ENCODE measurements at places on chromosomes 3 and 15.
A peak's percentile ranks its signal among the peaks of the same experiment; 100 is the strongest.

DNA sequence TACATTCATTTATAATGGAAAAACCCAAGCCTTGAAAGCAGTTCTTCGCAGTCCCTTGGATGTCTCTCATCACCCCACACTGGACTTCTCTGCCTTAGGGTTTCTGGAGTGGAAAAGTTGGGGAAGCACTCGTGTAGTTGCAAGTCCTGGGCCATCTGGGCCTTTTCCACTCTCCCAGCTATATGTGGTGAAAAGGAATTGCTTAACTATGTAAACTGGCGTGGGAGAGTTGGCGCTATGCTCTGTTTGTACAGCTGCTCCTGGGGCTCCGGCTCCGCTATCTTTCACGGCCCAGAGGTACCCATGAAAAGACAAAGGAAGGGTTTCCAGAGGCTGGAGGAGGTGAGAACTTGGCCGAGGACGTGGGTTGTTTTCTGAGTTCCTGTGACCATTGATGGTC, 81.1 kb upstream of the MYZAP start:
- no peak for DNase-seq

- DNase-seq = no peak
Measured at GRCh38 chr3:88573472-88573871, 423.7 kb downstream of the C3orf38 start.

DNA sequence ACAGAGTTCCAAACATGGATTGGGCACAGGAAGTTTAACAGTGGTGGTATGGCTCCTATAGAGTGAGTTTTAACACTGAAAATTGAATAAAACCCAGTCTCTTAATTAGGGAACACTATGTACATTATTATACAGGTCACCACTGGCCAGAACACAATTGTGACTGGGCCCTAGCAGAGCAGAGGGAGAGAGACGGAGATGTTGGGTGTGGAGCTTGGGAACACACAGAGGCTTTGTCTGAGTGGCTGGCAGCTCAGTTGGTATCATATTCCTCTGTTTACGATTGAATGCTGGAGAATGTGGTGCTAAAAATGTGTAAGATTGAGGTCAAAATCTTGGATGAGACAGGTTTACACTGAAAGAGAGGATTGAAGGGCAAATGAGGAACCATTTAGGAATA, 6.8 kb upstream of the MOBP start:
- no peak for DNase-seq

DNA sequence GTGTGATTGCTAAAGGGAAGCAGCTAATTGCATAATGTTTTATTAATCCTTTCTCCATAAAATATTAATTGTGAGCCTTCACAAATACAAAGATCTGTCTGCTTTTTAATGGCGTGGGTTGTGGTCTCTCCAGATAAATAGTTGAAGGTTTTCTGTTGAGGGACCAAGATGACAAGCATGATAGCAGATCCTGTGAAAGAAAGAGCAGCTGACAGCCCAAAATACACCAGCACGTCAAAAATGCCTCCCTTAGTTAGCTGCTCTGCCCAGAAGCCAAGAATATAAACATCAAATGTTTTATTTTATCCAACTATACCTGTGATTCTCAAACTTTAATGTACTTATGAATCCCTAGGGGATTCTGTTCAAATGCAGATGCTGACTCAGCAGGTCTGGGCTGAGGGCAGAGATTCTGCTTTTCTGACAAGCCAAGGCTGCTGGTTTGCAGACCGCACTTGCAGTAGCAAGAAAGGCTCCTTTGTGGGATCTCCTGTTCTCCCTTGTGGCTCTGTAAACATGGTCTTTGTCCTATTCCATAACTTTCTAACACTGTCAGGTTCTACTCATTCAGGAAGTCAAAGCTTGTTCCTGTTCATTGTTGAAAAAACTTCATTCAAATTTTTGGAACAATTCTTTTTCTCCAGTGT, 119.1 kb upstream of the SLC25A36 start:
- no peak for DNase-seq

DNA sequence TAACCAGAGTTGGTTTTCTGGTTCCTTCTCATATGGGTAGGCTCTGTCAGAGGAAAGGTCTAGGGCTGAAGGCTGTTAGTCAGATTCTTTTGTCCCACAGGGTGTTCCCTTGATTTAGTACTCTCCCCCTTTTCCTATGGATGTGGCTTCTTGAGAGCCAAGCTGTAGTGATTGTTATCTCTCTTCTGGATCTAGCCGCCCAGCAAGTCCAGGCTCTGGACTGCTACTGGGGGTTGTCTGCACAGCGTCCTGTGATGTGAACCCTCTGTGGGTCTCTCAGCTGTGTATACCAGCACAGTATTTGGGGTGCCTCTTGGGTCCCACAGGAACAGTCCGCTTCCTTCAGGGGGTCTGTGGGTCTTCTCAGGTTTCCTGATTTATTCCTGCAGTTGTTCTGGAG, 70.8 kb downstream of the PPP2R3A start:
- DNase-seq = no peak

- DNase-seq = no peak
Measured at GRCh38 chr3:52259035-52259434, 13.5 kb downstream of the PPM1M start.

- no peak for DNase-seq
Measured at GRCh38 chr3:50502225-50502583, 1.2 kb downstream of the CACNA2D2 start.

- no peak for DNase-seq
Measured at GRCh38 chr3:21059404-21059803, 691.6 kb downstream of the ZNF385D start.

GRCh38 chr3:41137686-41138111, 61.6 kb upstream of the CTNNB1 start:
- DNase-seq = no peak

DNA sequence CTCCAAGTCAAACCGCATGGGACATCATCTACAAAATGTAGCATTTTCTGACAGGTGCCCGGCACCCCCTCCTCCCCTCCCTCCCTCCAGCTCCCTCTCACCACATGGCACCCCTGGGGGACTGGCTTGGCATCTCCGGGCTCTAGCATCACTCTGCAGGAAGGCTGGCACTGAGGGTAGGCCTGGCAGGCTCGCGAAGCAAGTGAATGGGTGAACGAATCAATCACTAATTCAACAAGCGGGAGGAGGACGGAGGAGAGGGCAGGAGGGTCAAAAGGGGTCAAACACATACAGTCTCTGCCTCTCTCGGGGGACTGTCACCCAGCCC, 155.7 kb downstream of the NUP210 start:
- no peak for DNase-seq

DNA sequence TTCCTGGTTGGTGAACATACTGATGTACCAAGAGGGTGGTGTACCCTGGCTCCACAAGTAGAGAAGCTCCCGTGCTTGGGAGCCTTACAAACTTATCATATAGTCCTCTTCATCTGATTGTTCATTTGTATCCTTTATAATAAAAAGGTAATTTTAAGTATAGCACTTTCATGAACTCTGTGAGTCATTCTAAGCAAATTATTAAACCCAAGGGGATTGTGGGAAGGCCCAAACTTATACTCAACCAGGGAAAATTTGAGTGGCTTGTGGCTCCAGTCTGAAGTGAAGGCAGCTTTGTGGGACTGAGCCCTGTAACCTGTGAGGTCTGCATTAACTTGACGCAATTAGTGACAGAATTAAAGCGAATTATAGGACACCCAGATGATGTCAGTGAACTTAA, 29.0 kb downstream of the TTBK2 start:
- DNase-seq = no peak

DNA sequence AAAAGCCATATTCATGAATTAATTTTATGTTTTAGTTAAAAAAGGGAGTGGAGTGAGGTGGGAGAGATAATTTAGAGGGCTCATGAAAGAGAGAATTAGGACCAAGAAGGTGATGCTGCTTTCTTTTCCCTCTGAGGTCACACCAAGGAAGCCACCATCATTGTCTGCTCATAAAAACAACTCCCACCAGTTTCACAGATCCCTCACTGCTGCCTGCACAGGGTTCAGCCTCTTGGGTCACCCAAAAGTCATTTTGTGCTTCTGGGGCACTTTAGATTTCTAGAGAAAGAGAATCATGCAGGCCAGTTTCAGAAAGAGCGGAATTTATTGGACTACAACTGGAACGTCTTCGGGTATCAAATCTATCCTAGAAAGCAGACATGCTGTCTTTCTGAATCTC, 241.4 kb upstream of the EOMES start:
- peak; percentile 14 for DNase-seq

DNA sequence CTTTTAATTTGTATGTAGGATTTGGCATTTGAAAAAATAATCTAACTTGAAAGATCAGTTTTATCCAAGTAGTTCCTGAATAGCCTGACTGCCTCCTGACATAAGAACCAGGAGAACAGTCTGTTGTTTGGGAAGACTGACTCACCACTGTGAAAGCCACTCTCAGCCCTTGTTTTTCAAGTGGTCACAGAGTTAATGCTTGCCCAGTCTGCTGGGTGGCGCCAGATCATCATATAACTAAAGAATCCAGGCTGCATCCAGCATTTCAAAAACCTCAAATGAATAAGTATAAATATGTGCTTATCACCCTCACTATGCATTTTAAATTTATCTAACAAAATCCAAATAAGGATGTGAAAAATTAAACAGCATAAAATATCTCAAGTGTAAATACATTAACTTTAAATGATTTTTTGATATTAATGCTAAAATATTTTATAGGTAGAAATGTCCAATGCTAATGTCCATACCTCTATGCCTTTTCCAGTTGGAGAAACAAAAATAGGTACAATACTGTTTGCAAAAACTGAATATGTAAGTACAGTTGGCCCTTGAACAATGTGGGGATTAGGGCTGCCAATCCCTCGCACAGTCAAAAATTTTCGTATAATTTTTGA, 26.9 kb upstream of the ZBBX start:
- no peak for DNase-seq

DNA sequence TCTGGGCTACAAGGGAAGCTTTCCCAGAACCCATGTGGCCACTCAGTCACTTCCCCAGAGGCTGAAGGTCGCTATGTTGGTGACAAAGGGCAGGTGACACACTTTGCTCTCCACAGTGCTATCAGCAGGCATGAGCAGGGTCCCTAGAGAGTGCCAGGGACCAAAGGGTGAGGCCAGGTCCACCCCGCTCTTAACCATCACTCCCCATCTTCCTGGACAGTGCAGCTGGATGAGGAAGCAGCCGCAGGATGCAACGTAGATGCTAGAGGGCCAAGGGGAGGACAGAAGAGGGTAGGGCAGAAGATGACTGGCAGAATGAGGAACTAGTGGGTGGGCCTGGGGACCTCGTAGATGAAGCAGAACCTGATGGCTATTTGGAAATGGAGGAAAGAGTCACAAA, 13.6 kb upstream of the LTF start:
- DNase-seq = no peak

- no peak for DNase-seq
Measured at GRCh38 chr3:177813322-177813721, 616.0 kb upstream of the TBL1XR1 start.

GRCh38 chr3:15923640-15924405, 126.0 kb upstream of the ANKRD28 start:
- DNase-seq = no peak

GRCh38 chr3:37993067-37993455, 2.5 kb downstream of the VILL start:
- no peak for DNase-seq

- DNase-seq = no peak
Measured at GRCh38 chr15:51736069-51736468, 1.4 kb downstream of the LYSMD2 start.

- DNase-seq = no peak
Measured at GRCh38 chr15:81023483-81024264, 23.0 kb downstream of the TLNRD1 start.

GRCh38 chr15:52464478-52464877, 64.2 kb downstream of the MYO5A start:
- no peak for DNase-seq

DNA sequence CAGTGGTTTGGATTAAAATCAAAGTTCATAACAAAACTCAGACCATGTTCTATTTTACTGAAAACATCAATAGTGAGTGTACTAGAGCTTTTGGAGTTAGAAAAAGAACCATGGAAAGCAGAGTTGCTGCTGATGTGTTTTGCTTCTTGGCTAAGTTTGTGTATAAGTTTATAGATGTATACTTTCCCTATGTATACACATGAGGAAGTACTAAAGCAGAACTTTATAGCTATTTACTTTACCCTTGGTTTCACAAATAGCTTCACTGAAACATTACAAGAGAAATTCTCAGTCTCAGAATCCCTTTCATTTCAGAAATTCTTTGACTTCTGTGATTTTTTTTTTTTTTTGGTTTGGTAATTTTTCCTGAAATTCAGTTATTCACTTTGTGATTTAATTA, 229.0 kb downstream of the PTPRG start:
- no peak for DNase-seq

DNA sequence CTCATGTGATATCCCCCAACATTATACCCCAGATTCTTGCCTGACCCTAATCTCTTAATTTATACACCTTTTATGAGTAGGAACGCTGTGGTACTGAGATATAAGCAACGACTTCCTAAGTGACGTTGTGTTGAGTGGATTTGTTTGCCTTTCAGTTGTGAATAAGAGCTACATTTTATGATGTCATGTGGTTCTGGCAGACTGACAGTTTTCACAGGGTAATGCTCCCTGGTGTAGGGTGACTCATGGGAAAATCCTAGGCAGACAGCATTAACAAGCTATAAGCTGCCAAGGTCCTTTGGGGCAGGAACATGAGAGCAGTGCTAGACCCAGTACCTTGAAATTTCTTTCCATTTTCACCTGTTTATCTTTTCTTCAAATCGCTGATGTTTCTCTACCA, 11.2 kb downstream of the C3orf52 start:
- DNase-seq = peak; percentile 9

DNA sequence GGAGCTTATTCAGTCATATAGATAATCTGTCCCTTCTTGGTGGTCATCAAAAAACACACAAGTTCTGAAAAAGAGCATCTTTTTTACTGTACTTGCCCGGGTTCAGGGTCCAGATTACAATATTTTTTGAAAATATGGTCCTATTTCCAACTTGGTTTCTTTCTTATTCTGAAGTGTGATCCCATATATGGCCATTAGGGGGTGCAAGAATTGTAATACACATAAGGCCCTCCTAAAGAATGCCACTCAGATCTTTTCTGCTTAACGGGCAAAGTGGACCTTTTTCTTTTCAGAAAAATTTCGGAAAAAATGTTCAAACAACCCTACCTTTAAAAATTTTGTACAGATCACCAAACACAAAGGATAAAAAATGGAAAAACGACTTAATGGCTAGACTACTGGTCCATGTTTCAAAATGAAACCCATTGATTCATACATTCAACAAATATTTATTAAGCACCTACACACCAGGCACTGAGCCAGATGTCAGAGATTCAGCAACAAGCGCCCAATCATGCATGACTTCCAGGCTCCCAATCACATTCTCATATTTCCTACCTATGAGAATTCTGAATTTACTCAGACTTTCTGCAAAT, 102.0 kb upstream of the MYRIP start:
- DNase-seq = no peak

DNA sequence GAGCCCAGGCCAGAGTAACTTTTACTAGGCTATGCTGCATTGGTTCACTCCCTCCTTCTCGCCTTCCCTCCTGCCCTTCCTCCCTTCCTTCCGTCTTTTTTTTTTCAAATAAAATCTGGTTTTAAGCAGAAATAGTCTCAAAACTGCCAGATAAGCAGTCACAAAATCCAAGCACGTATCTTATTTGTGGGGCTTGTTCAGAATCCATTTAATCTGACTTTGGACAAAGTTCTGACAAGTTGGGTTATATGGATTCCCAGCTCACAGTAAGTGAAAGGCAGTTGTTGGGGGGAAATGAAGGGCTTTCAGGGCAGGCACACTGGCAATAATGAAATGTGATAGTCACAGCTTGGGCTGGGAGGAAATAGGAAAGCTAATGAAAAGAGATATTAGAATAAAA, 32.0 kb upstream of the PLXND1 start:
- DNase-seq = no peak

GRCh38 chr3:186691676-186692075, 25.5 kb upstream of the KNG1 start:
- no peak for DNase-seq

- DNase-seq = no peak
Measured at GRCh38 chr3:50154476-50154839, 666 bp upstream of the SEMA3F start.

Data from stimulated activated CD8-positive, alpha-beta memory T cell treated with anti-CD3 and anti-CD28 coated beads, Interleukin-15, amount 100 ng/mL, for 48 hours (primary cell).